KG1 (cell line): ENCODE measurements at places on chromosomes 13 and 19.

DNA sequence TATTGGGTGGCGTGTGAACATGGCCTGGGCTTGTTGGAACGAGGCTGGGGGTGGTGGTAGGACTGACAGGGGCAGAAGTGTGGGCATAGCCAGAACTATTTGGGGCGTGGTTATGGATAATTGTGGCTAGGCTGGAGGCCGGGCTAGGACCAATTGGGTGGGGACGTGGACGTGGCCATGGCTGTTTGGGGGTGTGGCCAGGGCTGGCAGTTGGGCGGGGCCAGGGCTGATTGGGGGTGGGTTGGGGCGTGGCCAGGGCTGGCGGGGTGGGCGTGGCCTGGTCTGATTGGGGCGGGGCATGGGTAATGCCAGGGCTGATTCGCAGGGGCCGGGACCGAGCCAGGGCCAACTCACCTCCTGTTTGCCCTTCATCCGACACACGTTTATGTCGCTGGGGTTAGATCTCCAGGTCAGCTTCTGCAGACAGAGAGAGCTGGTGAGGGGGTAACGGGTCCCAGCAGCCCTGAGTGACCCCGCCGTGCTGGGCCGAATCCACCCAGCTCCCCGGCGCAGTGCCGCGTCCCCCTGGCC lies 2.8 kb downstream of the SEMA6B start:
- DNase-seq: no peak

DNA sequence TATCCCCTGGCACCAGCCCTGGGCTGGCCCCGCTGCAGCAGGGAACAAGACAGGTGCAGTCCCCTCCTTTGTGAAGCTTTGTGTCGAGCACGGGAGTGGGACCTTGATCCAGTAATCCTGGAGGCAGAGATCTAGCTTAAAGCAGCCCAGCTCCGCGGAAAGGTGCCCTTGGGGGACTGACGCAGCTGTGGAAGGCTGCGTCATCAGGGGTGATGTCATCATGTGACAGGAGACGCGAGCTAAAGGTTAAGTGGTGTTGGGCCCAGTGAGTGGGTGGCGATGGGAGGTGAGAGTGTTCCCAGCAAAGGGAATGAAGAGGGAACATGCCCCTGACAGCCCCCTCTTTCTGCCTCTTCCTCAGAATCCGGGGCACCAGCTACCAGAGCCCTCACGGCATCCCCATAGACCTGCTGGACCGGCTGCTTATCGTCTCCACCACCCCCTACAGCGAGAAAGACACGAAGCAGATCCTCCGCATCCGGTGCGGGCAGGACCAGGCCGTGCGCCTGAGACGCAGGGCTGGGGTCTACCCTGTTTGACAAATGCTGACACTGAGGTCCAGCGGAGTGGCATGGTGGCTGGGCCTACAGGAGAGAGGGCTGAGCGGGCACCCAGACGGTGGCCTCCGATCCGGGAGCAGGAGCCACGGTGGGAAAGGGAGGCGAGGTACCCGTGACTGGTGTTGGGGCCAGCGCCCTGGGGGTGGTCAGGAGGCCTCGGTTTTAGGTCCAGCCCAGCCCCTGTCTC lies 2.6 kb downstream of the LHB start:
- DNase-seq: no peak

GRCh38 chr19:38336638-38337359 lies 1.2 kb downstream of the CATSPERG start:
- peak; percentile 86 for DNase-seq

- no peak for DNase-seq
Observed at GRCh38 chr19:33438987-33439781, 65.7 kb downstream of the CEBPG start.

GRCh38 chr13:44459674-44460073 lies 86.0 kb downstream of the SERP2 start:
- DNase-seq: no peak

DNA sequence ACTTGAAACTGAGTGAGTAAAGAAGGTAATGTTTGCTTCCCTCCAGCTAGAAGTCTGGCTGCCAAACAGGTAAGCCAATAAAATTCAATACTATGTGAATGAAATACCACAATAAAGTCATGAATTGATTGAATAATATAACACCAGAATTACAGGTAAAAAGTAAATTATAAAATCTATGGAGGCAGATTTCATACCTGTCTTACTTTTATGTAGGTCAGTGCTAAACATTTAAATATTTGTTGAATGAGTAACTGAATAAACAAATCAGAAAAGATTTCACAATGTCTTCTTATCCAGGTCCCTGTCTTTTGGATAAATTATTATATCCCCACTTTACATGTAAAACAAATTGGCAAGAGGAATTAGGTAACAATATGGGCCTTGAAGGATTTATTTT lies 62.7 kb downstream of the MICU2 start:
- no peak for DNase-seq

DNA sequence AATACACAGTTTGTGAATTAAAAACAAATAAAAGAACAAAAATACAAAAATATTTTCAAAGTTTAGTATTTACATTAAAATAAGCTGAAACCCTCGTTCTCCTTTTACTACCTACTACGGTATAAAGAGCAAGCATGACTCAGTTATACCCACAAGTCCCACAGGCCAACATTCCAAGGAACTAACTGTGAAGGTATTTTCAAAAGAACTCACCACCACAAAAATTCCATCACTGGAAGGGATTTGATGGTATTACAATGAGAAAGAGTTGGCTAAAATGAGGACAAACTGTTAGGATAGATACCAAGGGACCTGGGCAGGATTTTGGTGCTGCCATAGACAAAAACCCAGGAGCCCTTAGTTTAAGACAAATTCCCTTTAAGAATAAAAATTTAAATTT lies 122.7 kb downstream of the TBC1D4 start:
- DNase-seq: no peak

- DNase-seq: no peak
Observed at GRCh38 chr13:111508164-111508870, 187.9 kb downstream of the TEX29 start.

- no peak for DNase-seq
Observed at GRCh38 chr13:94717916-94718315, 5.6 kb upstream of the SOX21 start.

DNA sequence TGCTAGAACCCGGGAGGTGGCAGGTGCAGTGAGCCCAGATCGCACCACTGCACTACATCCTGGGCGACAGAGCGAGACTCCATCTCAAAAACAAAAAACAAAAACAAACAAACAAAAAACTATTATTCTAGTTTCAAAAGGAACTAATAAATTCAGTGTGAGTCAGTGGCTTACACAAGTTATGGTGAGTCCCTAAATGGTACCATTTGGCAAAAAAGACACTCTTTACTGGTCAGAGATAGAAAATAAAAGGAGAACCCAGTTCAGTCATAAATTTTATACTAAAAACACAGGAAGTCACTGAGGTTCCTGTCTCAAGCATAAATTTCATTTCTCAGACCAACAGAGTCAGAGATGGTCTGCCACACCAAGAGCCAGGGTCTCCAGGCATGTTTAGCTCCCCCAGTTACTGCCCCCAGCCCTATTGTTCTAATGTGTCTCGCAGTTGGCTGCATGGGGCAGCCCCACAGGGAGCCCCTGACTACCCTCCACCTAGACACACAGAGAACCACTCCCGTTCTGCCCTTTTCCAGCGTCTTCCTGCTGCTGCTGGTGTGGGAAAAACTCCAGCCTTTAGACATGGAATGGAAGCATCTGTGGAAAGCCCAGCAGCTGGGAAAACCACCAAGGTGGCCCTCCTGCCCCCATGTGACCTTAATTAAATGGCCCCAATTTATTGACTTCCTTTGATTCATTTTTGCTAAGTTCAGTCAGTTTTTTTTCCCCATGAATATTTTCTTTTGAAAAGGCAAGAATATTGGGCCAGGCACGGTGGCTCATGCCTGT lies 12.2 kb downstream of the THSD1 start:
- no peak for DNase-seq

GRCh38 chr19:24033963-24034342 lies 53.0 kb upstream of the ZNF254 start:
- DNase-seq: peak; percentile 42

DNA sequence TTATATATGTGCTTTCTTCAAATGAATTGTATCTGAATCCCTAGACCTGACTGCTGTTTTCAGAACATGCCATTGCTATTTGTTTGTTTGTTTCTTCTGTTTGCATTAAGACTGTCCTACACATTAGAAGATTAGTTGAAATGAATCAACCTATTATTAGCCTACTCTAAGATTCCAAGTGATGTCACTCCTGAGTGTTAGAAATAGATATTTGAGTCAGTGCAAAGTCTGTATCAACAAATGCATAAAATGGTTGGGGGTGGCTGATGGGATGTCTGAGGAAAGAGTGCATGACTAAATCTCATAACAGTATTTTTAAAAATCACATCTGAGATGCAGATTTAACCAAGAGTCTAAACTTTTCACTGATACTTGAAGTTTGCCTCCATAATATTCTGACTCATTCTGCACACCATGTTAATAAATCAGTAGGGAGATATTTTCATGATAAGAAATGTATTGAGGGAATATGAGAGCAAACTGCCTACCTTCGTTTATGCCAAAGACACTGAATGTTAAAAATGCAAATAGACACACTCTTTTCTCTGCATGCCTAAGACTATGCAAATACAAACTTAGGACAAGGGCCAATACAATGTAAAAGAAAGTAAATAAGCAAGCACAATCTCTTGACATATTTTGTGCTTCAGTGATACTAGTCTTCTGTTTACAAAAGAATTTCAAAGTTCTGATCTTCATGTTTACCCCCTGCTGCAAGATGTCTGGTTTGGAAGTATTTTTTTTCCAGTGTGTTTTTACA lies 253.3 kb downstream of the LIG4 start:
- DNase-seq: no peak

GRCh38 chr19:7500811-7501450 lies 12.1 kb upstream of the PEX11G start:
- no peak for DNase-seq

GRCh38 chr13:42354241-42355091 lies 82.5 kb downstream of the AKAP11 start:
- DNase-seq: peak; percentile 8

GRCh38 chr19:6674868-6675305 lies 4.9 kb upstream of the TNFSF14 start:
- peak; percentile 80 for DNase-seq

DNA sequence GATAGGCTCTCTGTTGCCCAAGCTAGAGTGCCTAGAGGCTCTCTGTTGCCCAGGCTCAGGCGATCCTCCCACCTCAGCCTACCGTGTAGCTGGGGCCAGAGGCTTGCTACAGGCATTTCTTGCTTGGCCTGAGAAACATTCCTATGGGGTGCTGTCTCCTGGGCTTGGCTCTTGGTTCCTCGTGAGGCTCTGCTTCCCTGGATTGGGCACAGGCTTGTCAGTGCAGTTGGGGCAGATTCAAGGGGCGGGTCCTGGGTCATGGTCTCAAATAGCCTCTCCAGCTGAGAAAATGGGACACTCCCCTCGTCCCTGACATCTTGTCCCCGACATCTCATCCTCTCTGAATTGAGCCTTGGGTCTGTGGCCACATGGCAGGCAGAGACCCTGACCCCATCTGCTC lies 4.9 kb downstream of the TSSK6 start:
- DNase-seq: no peak

DNA sequence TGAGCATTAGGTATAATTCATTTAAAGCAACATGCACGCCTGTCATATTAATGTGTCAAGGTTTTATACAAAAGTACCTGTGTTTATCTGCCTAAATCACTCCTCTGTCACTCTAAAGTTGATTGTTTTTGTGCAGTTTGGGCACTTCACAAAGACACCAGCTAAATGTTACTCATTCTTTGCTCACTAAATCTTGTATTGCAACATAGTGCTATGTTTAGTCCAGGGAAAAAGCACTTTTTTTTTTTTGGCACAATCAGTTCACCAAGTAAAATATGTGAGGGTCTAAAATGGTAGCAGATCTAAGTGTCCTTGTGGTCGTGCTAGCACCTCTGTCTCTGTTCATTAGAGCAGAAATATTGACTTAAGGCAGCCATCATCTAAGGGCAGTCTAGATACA lies 2526.7 kb upstream of the PCDH20 start:
- no peak for DNase-seq

- no peak for DNase-seq
Observed at GRCh38 chr13:68851026-68851425, 1256.6 kb upstream of the ATXN8OS start.

DNA sequence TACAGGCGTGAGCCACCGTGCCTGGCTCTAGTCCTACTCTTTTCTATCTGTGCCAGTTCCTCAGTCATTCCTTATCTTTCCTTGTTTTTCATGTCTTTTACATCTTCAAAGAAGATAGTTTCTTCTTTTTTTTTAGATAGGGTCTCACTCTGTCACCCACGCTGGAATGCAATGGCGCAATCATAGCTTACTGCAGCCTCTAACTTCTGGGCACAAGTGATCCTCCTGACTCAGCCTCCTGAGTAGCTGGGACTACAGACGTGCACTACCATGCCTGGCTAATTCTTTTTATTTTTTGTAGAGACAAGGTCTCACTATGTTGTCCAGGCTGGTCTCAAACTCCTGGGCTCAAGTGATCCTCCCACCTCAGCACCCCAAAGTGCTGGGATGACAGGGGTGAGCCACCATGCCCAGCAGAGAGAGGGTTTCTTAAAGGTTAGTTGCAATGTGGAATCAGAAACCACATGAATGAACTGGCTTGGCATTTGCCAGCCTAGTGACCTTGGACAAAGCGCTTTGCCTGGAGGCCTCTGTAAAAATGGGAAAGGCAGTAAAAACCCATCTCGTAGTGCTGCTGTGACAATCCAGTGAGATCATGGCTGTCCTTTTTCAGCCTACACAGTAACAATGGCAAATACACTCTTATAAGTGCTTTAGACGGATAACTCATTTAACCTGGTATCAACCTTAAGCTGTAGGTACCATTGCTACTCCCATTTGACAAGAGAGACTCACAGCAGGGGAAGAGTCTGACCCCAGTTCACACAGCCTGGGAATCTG lies 3.9 kb downstream of the ACP7 start:
- DNase-seq: no peak

DNA sequence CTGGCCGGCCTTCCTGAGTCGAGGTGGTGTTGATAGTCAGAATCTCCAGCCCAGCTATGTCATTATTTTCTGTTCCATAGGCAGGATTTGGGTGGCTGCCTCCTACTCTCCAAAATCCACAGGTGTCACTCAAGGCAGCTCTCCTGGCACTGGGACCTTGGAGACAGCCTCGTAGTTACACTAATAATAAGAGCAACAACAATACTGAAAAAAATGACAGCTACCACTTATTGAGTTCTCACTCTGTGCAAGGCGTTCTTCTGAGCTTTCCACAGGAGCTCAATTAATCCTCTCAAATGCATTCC lies 12.2 kb upstream of the KLK12 start:
- no peak for DNase-seq
